ENCODE measurements at places on chromosomes 11 and 22.

DNA sequence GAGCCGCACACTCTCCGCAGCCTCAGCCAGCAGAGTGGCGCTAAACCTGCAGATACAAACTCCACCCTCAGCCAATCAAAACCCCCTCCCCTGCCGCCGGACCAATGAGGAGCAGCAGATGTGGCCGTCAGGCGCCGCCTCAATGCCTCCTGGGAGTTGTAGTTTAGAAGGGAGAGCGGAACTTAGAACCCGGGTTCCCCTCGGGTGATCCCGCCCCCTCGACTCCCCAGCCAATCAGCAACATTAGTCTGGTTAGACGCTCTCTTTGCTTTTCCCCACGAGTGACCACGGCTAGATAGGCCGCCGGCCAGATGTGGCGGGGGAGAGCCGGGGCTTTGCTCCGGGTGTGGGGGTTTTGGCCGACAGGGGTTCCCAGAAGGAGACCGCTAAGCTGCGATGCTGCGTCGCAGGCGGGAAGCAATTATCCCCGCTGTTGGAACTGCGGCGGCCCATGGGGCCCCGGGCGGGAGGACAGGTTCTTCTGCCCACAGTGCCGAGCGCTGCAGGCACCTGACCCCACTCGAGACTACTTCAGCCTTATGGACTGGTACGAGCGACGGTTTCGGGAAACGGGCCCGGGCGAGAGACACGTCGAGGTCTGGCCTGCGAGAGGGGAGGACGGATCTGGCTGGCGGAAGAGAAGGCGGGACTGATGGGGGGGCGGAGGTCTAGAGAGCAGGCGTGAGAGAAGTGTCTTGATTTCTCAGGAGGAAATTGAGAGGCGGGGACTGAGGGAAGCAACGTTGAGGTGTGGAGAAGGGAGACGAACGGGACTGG, at the start of the genes CHEK2 and HSCB:
CHEK2 (minus strand) TSS at position 36 of the 777 bp plus-strand sequence. CDS start 7,099 bp downstream, outside the sequence.
HSCB (plus strand) TSS at position 255 of the 777 bp plus-strand sequence; CDS start at position 312, 57 bp downstream.
- DNase-seq = peak; percentile 93

DNA sequence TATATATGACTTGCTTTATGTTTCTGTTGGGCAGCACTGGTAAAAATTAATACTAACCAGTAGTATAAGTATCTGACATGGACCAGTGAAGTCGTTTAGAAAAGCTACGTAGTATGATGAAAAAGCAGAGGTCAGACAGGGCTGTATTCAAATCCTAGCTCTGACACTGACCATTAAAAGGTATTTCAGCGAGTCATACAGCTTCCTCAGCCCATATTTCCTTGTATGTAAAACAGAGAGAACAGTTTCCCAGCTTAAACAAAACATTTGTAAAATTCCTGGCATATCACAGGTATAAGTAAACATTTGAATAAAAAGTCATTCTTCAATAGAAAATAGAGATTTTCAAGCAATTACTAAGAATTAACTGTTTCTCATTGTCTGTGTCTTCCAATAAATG, 4.2 kb downstream of the NOX4 start:
- DNase-seq = no peak

DNA sequence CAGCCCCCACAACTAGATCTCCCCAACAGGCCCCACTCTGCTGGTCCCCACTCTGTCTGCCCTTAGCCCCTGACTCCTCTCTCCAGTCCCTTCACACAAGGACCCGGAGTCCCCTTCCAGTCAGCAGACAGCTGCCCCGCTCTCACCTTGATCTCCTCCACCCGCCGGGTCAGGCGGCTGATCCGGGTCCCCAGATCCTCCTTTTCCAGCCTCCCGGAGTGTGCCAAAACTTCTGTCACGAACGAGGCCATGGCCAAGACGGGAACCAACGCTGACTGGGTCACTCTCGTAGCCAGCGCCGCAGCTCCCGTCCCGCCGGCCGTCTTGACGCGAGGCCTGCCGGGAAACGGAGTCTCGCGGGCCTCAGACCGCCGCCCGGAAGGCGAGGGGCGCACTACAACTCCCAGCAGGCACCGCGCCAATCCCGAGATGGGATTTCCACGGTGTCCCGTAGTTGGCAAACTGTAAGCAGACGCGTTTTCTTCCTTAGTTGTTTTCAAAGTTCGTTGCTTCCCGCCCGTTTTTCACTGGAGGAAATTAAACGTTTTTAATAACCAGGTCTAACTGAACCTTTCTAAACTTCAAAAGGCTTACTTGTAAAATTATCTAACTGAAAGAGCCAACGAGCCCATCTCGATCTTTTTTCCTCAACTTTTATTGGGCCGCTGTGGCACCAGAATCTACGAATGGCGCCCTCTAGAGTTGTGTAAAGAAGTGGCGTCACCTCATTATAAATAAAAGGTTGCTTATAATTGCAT, at the start of gene ZW10:
ZW10 (minus strand) TSS at position 277 of the 758 bp plus-strand sequence; CDS start at position 251, 26 bp downstream.
- DNase-seq = peak; percentile 86

DNA sequence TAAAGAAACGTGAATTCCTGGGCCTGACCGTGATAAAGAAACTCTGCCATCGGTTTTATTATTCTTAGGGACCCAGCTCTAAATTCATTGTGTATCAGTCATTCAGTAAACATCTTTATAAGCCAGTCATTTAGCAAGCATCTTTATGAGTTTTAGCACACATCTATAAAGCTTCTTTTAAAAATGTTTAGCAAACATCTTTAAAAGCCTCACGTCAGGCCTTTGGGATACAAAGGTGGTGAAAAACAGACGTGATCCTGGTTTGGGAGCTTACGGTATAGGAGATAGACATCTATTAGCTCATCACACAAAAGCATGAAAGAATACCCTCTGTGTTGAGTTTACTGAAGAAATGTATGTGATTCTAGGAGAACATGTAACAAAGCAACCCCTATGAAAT, 320.2 kb downstream of the LARGE1 start:
- no peak for DNase-seq

- DNase-seq = no peak
Measured at GRCh38 chr22:49185312-49185969, 642.2 kb downstream of the BRD1 start.

GRCh38 chr11:72621008-72621610, 53.1 kb downstream of the PDE2A start:
- DNase-seq = no peak

- DNase-seq = no peak
Measured at GRCh38 chr11:78730267-78730824, 155.7 kb upstream of the NARS2 start.

- DNase-seq = no peak
Measured at GRCh38 chr11:83816572-83817187, 530.5 kb upstream of the CCDC90B start.

DNA sequence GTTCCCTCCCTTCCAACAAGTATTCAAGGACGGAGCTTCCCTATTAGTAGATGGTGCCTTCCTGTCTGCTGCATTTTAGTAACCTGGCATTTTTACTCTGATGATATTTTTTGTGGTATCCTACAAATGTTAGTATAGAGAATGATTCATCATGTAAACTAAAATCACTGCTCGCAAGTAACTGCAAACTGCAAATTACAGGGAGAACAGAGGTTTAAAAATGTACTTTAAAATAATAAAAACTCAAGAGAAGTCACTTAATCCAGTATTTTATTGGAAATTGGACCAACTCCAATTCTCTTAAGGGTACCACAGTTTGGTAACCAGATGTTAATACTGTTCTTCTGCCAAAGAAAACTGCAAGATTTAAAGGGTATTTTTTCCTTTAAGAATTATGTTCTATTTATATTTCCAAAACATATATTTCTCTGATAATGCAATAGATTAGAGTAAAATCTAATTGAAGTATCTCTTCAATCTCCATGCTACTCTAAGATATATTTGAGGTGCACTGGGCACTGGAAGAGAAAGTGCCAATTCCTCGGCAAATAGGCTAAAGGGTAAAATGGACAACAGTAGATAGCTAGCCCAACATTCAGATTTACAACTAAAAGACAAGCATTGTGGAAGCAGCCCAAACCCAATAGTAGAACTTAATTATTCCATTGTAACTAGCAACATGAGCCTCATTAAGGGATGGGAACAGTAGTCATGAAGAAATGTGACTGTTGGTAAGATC, 298.0 kb downstream of the TTC28 start:
- DNase-seq = no peak

DNA sequence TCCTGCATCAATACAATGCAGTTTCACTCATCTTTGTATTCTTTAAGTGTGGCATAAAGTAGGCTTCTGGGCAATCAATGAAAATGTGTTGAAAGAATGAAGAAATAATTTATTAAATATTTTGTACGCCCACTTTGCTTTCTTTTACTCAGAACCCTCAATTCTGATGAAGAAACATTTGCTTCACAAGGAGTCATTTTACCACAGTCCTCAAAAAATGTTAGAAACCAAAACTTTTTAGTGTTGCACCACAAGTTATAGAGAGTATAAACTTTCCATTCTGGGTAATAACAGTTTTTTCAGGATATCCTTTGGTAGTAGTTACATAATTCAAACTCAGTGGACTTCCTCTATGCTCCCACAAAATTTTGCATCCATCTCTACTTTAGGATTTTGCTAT, 360.5 kb downstream of the DLG2 start:
- no peak for DNase-seq

DNA sequence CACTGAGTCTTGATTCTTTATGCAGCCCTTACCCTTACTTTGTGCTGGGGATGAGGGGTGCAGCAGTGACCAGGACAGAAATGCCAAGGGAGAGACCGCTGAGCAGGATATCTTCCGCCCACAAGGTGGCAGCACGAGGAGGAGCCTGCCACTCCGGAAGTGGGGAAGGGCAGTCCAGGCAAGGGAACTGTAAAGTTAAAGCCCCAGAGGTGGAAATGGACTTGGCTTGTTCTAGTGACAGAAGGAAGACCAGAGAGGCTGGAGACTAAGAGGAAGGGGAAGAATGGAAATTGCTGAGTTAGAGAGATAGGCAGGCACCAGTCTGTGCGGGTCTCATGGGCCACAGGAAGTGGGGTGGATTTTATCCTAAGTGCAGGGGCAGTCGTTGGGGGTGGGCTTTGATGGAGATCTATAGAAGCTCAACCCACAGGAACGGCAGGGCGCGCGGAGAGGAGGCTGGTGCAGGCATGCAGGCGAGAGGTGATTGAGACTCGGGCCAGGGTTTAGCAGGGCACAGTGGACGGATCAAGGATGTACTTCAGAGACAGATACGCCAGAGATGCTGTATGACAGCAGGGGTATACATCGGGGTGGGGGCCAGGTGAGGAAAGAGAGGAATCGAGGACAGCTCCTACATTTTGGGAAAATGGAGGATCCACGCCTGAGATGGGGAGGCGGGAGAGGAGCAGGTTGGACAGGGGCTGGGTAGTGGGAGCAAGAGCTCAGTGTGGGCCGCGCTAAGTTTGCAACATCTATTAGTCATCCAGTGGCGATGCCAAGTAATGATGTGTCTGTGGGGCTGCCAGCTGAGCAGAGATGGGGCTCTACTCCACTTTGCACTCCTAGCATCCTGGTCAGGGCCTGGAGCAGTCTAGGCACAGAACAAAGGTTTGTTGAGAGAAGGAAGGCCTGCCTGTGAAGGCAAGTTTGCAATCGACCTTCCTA, 3.3 kb upstream of the GRK2 start:
- DNase-seq = no peak

GRCh38 chr11:10311802-10312201, 6.9 kb downstream of the ADM start:
- DNase-seq = no peak

DNA sequence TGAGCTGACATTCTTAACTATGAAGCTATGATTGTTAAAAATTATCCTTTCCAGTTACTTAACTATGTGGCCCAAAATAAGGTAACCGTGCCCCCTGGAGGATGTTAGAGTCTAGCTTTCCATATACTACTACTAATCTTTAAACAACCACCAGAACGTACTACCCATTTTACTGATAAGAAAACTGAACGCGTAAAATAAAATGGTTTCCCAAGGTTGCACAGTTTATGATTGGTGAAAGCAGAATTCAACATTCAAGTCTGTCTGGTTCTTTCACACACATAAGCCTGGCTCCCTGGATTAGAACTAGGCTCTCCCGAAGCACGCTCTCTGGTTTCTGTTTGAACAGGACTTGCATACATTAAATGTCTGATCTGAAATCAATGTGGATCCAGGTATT, 437.8 kb upstream of the CCDC90B start:
- DNase-seq = no peak

- DNase-seq = no peak
Measured at GRCh38 chr11:15651033-15651432, 536.3 kb downstream of the INSC start.

- DNase-seq = no peak
Measured at GRCh38 chr22:35310556-35311550, 11.2 kb downstream of the TOM1 start.

GRCh38 chr11:74681686-74682651, 49.3 kb downstream of the CHRDL2 start:
- no peak for DNase-seq

DNA sequence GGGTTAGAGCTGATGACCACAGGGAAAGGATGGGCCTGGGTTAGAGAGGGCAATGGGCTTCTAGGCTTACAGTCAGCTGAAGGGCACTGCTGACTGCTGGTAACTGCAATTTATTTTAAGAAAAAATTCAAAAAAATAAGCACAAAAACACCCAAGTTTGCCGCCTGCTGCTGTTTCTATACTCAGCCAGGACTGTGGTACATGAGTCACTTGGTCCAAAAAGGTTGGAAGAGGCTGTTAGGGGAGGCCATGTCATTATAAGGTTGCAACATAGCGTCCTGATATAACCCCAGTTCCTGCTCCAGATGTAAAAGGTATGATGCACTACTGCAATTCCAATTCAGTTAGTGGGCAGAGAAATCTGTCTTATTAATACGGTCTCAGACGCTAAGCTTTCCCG, 98.9 kb downstream of the ETS1 start:
- no peak for DNase-seq

DNA sequence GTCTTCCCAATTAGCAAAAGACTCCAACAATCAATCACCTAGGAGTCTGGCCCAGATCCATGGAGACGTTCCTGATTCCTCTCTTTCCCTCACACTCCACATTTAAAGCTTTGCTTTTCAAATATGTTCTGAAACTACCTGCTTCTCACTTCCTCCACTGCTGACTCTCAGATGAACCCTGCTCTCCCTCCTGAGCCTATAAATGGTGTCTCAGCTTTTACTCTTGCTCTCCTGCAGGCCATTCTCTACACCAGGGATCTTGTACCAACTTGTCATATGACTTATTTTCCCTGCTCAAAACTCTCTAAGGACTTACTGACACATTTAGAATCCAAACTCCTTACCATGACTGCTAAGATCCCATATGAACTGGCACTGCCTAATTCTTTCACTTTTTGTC, 138.4 kb upstream of the DDI1 start:
- DNase-seq = no peak

GRCh38 chr11:45739866-45740265, 65.1 kb upstream of the SLC35C1 start:
- no peak for DNase-seq

GRCh38 chr11:73396985-73397384, 20.8 kb downstream of the RELT start:
- DNase-seq = no peak

DNA sequence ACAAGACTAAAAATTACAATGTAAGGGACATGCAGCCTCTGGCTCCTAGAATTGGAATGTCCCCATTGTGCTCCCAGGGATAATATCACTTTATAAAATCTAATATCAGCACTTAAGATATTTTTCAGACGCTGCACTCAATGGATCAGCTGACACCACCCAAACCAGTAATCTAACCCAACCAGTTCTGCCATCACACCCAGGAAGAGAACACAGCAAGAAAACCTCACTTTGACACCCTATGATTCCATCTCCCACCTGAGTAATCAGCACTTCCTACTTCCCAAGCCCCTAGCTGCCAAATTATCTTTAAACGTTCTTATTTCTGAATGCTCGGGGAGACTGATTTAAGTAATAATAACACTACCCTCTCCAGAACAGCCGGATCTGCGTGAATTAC, 2.6 kb downstream of the CASP4 start:
- no peak for DNase-seq

- DNase-seq = no peak
Measured at GRCh38 chr11:86184728-86185380, 59.7 kb upstream of the EED start.

All from stimulated activated CD8-positive, alpha-beta memory T cell treated with anti-CD3 and anti-CD28 coated beads, Interleukin-15, amount 100 ng/mL, for 4 hours (primary cell).